ENCODE measurements at places on chromosomes 1 and 21.

DNA sequence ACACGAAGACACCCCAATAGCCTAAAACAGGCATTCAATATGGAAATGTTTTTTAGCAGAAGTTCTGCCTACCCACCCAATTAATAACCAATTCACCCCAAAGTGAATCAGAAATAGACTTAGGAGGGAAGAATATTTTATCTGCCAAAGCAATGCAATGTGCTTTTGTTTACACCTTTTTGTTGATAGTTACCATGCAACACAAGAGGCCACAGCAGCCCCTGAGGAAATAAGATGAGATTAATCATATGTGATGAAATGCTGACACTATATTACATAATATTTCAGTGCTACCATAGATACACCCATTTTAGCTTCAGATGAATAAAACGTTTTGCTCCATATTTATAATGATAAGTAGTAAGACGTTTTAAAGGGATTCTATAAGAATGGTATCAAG is 60.9 kb upstream of the RGS2 start:
- no peak for DNase-seq

- no peak for DNase-seq
Measured at GRCh38 chr1:224906340-224906739, 23.1 kb upstream of the DNAH14 start.

GRCh38 chr1:62235576-62235975 is 40.9 kb downstream of the L1TD1 start:
- no peak for DNase-seq

GRCh38 chr1:240256836-240257503 is 165.3 kb downstream of the FMN2 start:
- no peak for DNase-seq

DNA sequence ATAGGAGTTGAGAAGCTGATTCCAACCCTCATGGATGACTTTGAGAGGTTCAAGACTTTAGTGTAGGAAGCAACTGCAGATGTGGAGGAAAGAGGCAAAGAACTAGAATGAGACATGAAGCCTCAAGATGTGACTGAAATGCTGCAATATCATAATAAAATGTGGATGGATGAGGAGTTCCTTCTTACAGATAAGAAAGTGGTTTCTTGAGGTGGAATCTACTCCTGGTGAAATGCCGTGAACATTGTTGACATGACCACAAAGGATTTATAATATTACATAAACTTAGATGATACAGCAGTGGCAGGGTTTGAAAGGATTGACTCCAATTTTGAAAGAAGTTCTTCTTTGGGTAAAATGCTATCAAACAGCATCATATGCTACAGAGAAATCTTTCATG is 28.8 kb downstream of the LTN1 start:
- no peak for DNase-seq

DNA sequence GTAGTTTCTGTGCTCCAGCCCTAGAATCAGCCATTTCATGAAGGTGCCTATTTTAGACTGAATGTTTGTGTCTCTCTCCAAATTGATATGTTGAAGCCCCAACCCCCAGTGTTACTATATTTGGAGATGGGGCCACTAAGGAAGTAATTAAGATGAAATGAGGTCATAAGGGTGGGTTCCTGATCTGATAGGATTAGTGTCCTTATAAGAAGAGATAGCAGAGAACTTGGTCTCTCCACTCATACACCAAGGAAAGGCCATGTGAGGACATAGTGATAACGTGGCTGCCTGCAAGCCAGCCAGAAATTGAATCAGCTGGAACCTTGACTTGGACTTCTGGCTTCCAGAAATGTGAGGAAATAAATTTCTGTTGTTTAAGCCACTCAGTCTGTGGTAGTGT is 12.3 kb downstream of the RAVER2 start:
- no peak for DNase-seq

DNA sequence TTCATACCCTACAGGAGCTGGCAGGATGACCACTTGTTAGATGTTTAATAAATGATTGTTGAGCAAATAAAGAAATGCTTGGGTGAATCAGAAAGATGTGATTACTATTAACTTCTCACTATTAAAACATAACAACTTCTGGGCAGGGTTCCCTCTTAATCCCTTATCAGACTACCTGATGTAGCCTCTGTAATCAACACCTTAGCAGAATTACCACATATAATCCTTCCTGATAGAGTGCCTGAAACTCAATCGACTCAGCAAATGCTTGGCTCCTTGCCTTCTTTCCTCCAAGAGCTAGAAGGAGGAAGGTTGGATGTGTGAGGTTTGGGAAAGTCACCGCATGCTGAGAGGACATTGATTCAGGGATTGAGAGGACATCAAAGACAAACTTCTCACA is 34.8 kb upstream of the DSCAM start:
- no peak for DNase-seq

- DNase-seq: no peak
Measured at GRCh38 chr1:8823295-8823664, 5.8 kb upstream of the RERE start.

DNA sequence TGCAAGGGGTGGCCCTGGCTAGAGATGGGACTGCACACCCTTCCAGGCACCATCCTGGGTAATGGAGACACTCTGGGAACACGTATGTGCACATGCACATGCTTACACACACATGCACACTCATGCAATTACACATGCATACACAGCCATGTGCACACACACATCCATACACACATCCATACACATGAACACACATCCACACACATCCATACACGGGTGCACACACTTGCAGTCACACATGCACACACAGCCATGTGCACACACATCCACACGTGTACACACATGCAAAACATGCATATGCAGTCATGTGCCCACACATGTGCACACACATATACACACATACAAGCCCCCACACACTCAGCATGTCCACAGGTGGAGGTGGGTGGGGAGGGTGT is 22.3 kb upstream of the POFUT2 start:
- DNase-seq: no peak

DNA sequence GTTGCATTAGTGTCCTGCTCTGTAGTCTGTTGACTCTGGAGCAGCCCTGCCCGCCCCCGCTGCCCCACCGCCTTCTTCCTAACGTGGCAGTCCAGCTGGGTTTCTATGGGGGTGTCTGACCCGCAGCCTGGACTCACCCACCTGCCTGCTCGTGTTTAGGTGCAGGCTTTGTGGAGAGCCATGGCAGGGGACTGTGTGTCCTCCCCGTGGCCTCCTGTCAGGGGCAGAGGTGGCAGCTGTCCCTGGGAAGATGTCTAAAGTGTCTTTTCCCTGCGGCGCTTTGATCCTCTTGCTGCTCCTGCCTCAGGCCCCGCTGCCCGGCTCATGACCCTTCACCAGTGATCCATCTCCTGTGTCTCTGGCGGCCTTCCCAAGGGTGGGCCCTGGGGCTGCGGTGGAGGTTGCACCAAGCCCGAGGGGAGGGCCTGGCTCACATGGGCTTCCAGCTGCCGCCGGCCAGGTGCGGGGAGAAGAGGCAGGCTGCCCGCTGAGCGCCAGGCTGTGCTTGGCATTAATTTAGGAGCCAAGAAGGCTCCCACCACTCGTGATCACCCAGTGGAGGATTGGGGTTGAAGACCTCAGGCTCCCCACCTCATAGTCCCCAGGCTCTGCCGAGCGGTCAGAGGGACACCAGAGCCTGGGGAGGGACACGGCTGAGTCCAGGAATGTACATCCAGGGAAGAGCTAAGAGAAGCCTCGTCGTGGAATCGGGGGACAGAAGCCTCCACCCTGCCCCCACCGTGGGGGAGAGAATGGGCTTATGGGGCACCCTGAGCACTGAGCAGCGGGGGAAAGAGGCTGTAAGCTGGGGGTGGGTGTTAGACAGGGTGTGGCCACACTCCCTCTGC is 44.1 kb downstream of the COL18A1 start:
- no peak for DNase-seq

GRCh38 chr1:16900751-16901150 is 5.0 kb downstream of the RNU1-2 start:
- no peak for DNase-seq

DNA sequence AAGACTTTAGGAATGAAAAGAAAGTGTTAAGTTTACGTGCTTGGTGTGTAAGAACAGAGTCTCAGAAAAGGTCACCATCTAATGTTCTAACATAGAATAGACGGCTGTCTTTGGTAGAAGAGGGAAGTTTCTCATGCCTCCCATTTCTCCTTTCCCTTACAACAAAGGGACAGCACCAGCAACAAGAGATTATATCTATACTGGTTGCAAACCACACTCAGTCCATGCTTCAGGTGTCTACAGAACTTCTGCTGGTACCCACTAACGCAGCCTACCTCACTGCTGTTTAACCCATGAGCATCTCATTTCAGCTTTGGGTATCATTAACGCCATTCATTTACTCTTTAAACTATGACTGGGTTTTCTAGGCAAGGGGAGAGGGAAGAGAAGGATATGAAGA is 9.2 kb upstream of the ITPKB start:
- DNase-seq: no peak

DNA sequence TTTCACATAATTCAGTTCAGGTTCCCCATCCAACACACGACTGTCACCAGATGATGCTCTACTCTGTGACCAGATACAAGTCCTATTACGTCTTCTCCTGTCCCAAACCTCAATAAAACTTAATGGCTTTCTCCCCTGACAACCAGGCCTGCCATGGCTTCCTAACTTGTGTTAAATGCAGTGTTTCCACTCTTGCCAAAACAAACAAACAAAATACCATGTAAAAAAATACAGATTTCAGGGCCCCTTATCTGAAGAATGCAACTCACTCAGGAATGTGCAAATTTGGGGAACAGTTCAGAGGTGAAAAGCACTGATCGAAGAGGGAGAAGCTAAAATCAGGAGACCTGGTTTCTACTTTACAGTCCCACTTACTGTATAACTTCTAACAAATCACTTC is 863 bp upstream of the NUF2 start:
- no peak for DNase-seq

GRCh38 chr1:244860078-244860477 is 4.3 kb downstream of the HNRNPU start:
- no peak for DNase-seq

DNA sequence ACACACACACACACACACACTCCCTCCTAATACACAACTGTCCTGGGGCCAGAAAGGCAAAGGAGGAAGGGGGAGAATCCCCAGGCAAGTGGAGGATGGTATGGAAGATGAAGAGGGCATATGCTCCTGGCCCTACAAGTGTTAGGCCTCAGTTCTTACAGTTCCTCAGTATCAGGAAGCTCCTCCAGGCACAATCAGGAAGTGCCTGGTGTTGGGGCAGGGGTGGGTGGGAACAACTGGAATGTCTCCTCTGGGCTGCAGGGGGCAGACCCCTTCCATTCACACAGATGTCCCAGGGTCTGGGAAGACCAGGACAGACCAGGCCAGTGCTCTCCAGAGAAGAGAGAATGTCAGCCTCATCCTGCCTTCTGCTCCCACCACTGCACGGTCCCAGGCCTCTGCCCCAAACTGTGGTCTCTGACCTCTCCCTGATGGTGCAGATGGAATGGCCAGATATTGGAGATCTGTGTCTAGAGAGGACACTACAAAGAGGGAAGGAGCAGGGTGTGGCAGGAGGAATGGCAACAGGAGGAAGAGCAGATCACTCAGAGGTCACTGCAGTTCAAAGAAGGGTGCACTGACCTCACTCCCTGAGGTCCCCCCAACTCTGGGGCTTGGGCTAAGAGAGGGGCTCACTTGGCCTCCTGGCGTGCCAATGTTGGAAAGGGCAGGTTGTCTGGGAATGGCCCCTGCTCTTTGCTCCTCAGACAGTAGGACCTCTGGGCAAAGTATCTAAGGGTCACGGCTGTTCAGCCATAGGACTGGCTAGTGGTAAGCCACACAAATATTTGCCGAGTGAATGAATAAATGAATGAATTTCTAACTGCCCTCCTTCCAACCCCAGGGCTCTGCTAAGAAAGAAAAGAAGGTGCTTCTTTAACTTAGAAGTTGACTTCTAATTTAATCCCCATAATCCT is 2.5 kb upstream of the DENND2D start:
- DNase-seq: no peak

GRCh38 chr21:46604975-46605766 is at the start of gene S100B:
Gene S100B (minus strand): TSS chr21:46605082. CDS start chr21:46602415, 2,667 bp downstream.
- no peak for DNase-seq

- no peak for DNase-seq
Measured at GRCh38 chr1:94804442-94804837, 15.7 kb upstream of the SLC44A3 start.

- no peak for DNase-seq
Measured at GRCh38 chr1:201498621-201499020, 8.3 kb downstream of the CSRP1 start.

GRCh38 chr1:93078638-93078985 is 471 bp upstream of the MTF2 start:
- no peak for DNase-seq

GRCh38 chr1:106897976-106898375 is 158.5 kb upstream of the PRMT6 start:
- DNase-seq: no peak

DNA sequence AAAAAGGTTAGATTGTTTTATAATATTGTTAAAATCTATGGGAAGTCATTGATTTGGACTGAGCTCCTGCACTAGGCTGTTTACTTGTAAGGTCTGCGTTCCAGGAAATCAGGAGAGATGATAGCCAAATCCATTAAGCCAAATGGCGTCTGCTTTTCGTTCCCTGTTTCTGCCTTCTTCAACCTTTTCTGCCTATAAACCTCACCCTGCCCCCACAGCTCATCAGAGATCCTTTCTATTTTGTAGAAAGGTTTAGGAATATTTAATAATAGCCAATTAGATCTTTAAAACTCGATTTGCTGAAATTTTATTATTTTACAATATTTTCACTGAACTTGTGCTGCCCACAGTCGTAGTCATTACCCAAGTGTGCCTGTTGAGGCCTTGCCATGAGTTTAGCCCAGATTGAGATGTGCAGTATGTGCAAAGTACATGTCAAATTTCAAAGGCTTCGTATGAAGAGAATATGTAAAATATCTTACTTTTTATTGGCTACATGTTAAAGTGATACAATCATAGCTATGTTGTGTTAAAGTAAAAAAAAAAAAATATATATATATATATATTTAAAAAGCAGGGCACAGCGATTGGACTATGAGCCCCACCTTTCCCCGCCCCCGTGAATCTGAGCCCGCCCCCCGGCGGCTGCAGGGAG is 444 bp upstream of the IARS2 start:
- no peak for DNase-seq

- DNase-seq: no peak
Measured at GRCh38 chr1:59164371-59164770, 132.5 kb upstream of the FGGY start.

GRCh38 chr1:26490155-26490554 is 17.9 kb downstream of the HMGN2 start:
- DNase-seq: no peak
